IMR-90 (cell line): ENCODE measurements at places on chromosomes 3 and 15.

DNA sequence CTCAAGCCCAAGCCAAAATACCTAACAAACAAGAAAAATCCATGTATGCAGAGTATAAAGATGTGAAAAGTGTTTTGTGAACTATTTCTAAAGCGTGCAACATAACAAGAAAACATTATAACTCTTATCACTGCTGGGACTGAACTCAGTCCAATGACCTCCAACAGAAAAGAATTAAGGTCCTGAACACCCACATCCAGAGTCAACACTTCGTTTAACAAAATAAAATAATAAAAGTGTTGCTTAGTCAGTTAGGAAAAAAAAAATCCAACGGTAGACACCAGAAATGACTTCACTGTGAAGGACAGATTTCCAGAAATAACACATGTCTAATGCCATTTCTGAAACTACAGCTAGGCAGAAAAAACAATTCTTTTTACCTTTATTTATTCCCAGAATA, 28.0 kb downstream of the MB21D2 start:
- no peaks in the 10 kb centered on the region for H3K27me3 ChIP-seq
- H3K4me3 ChIP-seq, result no peak overlapping the region
- H3K27ac ChIP-seq, result peak overlapping the region; percentile 97; the same call in 1 of the 2 replicates
- DNase-seq, result no peak

DNA sequence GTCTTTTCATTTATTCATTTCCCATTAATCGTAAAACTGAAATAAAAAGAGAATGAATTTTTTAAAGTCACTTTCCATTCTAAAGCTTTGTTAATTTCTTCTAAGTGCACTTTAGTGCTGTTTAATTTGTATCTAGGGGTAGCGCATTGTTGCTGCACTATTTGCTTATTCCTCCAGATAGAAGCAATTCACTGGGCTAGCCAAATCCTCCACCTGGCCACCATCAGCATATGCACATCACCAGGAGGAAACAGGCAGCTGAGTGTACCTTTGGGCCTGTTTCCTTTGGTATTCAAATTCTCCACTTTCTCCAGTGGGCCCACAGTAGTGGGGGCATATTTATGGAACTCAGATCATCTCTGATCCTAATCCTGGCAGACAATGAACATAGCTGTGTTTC, 29.8 kb upstream of the CPB1 start:
- H3K36me3 ChIP-seq, result no peaks in the 10 kb centered on the region
- H3K4me3 ChIP-seq, result no peak overlapping the region
- H3K27ac ChIP-seq, result no peak overlapping the region
- no peaks in the 10 kb centered on the region for H3K27me3 ChIP-seq

GRCh38 chr3:18354701-18355100, 70.4 kb downstream of the SATB1 start:
- H3K4me1 ChIP-seq, result no peaks in the 10 kb centered on the region
- H3K4me3 ChIP-seq, result no peak overlapping the region
- H3K27ac ChIP-seq, result no peak overlapping the region
- peaks cover 2% of the 10 kb centered on the region; the same call in 1 of the 2 replicates for H3K36me3 ChIP-seq
- no peaks in the 10 kb centered on the region for H3K27me3 ChIP-seq
- no peak for DNase-seq

DNA sequence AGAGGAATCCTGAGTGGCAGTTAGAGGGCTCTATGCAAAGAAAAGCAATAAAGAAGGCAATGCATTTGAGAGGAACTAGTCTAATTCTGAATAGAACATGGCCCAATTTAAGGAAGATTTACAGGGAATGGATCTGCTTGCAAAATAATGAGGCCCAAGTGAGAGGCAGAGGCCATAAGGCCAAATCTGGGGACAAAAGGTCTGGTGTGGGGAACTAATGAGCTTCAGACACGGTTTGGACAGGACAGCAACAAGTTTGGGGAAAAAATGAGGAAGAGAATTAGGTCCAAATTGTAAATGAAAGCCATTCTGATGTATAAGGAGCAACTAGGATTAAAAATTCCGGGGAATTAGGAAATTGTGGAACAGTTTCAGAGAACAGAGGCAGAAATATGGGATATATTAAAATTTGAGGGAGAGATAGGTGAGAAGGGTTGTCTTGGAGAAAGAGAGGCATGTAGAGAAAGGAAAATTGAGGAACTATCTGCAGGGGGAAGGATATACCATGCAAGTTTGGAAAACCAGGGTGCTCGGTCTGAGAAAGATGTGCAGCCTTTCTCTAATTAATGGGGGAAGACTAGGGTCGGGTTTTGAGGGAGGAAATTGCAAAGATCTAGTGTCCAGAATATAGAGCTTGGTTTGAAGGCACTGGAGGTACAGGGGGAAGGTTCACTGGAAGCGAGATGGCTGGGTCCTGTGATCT, 73.8 kb downstream of the RBPMS2 start:
- no peaks in the 10 kb centered on the region for H3K27me3 ChIP-seq
- H3K36me3 ChIP-seq, result peaks cover 3% of the 10 kb centered on the region; the same call in 1 of the 2 replicates
- peak overlapping the region; percentile 42; the same call in 1 of the 2 replicates for H3K27ac ChIP-seq
- H3K4me1 ChIP-seq, result peaks cover 27% of the 10 kb centered on the region

DNA sequence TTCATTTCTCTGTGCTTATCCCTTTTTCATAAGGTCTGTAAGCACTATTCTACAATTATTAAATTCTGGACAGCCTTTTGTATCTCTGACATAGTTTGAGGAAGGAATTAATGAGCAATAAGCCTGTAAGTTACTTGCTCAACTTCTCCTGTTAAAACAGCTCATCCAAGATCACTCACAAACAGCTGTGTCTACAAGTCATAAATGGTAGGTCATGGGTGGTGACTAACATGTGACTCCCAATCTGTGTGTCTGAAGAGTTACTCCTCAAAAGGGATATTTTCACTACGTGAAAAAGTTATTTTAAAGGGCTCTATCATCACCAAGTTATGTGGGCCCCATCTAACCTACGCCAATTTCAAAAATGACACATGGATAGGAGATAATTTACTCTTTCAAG, 145.2 kb upstream of the CBLB start:
- H3K27me3 ChIP-seq, result no peaks in the 10 kb centered on the region
- H3K27ac ChIP-seq, result no peak overlapping the region
- no peak overlapping the region for H3K4me3 ChIP-seq
- peak; percentile 99 for DNase-seq
- H3K4me1 ChIP-seq, result peaks cover 3% of the 10 kb centered on the region
- H3K36me3 ChIP-seq, result no peaks in the 10 kb centered on the region

- H3K27me3 ChIP-seq, result no peaks in the 10 kb centered on the region
- H3K4me1 ChIP-seq, result peaks cover 4% of the 10 kb centered on the region; the same call in 1 of the 2 replicates
- DNase-seq, result no peak
- no peak overlapping the region for H3K27ac ChIP-seq
These were observed 52.6 kb upstream of the CP start for GRCh38 chr3:149274220-149274619.

DNA sequence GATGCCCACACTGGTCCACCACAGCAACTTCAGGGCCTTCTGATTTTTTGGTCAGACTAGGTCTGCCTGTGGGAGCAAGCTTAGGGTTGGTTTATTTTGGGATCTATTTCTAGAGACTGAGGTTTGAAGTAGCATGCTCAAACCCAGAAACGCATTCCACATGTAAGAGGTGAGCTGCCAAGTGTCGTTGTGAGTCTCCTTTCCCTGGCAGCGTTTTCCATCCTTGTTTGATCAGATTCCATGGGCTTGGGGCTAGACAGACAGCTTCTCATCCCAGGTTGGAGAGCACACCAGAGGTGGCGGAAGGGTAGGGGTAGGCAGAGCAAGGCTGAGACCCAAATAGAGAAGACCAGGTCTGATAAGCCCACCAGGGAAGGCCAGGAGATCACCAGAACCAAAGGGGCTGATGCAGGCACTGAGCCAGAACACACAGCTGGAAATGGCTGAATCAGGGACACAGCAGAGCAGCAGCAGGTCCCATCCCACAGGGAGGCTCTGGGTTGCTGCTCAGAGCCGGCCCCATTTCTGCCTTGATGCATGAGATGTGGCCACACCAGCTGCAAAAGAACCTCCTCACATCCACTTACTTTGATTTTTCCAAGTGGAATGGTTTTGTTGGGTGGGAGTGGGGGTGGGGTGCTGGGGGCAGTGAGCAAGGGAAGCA, 186.8 kb downstream of the THSD4 start:
- DNase-seq, result peak; percentile 23
- H3K27ac ChIP-seq, result peak overlapping the region; percentile 31
- peaks cover 2% of the 10 kb centered on the region; the same call in 1 of the 2 replicates for H3K36me3 ChIP-seq
- H3K4me3 ChIP-seq, result no peak overlapping the region
- H3K27me3 ChIP-seq, result no peaks in the 10 kb centered on the region

DNA sequence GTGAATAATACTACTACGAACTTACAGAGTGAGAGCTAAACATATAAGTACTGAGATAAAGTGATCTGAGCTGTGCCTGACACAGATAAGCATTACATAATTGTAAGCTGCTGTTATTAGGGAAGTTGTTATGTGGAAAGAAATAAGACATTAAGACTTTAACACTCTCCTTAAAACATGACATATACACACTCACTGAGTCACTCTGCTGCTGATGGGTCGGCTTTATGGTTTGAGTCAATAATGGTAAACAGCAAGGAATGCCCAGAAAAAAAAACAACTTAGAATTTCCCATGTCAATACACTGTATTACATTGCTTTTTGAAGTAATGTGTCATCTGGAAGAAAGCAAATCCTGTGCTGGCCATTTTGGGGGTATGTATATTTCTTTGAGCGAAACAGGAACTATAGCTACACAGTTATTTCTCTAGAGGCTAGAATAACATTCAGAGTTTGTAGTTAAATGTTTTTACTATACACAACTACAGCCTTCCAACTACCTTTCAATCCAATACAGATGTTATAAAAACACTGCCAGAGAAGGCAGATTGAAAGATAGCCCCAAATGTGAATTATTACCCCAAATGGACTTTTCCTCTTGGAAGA, 22.8 kb upstream of the SPRED1 start:
- H3K36me3 ChIP-seq, result no peaks in the 10 kb centered on the region
- DNase-seq, result peak; percentile 48
- H3K27ac ChIP-seq, result no peak overlapping the region
- H3K4me3 ChIP-seq, result no peak overlapping the region
- no peaks in the 10 kb centered on the region for H3K4me1 ChIP-seq
- no peaks in the 10 kb centered on the region for H3K27me3 ChIP-seq

- peaks cover 4% of the 10 kb centered on the region; the same call in 1 of the 2 replicates for H3K36me3 ChIP-seq
- no peak overlapping the region for H3K27ac ChIP-seq
- peaks cover 18% of the 10 kb centered on the region for H3K4me1 ChIP-seq
These were observed 263.3 kb upstream of the TPM1 start for GRCh38 chr15:62779036-62779770.
